ENCODE measurements at places on chromosomes 3 and 15. TPM values are rescaled to one million over a fixed set of nuclear protein-coding genes. Genes with fewer than 3 reads are reported as not detected.

- no peak overlapping the region for H3K4me3 ChIP-seq
- no peak overlapping the region for H3K27ac ChIP-seq
- H3K27me3 ChIP-seq, result peaks cover 4% of the 10 kb centered on the region
Measured at GRCh38 chr15:29403772-29404171, 134.2 kb upstream of the NSMCE3 start.

DNA sequence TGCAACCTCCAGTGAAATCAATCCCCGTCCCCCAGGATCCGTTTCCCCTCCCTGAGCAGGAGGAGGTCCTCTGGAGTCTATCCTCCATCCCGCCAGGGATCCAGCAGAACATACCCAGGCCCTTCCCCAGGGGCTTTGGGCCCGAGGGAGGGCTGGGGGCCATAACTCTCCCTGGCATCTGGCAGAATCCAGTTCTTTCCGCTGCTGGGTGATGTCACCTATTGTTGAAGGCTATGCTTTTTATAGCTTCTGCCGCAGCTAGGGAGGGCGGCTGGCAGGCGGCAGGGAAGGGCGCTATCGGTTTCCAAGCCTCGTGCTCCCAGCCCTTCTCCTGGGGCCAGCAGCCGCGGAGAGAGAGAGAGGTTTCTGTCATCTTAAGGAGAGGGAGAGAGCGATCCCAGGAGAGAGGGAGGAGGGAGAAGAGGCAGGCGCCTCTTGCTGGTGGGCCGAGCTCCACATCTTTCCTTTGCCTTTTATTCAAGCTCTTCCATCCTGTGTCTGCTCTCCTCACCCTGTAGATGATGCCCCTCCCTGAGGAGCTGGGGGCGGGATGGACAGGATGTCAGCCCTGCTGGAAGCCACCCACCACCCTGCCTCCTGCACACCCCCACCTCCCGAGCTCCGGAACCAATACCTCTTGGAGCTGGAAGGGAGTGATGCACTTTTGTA is 120.1 kb downstream of the ANP32A start:
- H3K4me1 ChIP-seq, result no peaks in the 10 kb centered on the region
- DNase-seq, result no peak
- peaks cover 5% of the 10 kb centered on the region for H3K27me3 ChIP-seq
- no peak overlapping the region for H3K27ac ChIP-seq
- H3K4me3 ChIP-seq, result no peak overlapping the region
- no peaks in the 10 kb centered on the region for H3K36me3 ChIP-seq

DNA sequence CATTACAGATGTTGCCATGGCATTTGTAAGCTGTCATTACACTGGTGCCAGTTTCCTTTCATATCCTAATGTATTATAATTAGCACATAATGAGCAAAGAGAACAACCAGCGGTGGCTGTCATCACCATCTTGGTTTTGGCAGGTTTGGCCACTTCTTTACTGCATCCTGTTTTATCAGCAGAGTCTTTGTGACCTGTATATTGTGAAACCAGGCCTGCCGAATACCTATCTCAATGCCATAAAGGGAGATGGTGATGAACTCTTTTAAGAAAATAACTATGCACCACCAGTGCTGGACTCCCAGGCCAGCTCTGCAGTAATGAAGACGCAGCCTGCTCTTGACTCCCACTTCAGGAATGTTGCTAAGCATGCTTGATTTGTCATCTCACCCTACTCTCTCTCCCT is 458.1 kb upstream of the NR2F2 start:
- no peak for DNase-seq
- H3K4me1 ChIP-seq, result peaks cover 52% of the 10 kb centered on the region
- H3K36me3 ChIP-seq, result peaks cover 28% of the 10 kb centered on the region
- no peak overlapping the region for H3K4me3 ChIP-seq

DNA sequence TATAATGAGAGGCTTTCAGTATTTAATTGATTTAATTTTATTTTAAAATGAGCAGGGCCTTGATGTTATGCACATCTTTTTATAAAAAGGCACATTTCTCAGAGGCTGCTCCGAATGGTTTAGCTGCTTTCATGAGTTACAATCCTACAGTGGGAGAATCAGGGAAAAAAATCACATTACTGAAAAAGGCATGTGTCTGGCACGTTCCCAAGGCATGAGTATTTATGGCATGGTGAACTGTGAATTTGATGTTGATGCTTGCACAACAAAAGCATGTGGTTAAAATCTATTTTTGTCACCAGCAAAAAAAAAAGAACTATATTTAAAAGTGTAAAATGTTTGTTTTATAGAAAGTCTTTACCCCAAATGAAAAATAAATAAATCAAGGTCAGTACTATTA is 485.2 kb upstream of the ROBO2 start:
- no peak for DNase-seq
- no peak overlapping the region for H3K4me3 ChIP-seq
- H3K4me1 ChIP-seq, result no peaks in the 10 kb centered on the region
- no peak overlapping the region for H3K27ac ChIP-seq
- no peaks in the 10 kb centered on the region for H3K27me3 ChIP-seq

GRCh38 chr3:19365471-19365870 is 217.2 kb downstream of the KCNH8 start:
- H3K4me1 ChIP-seq, result no peaks in the 10 kb centered on the region
- no peak overlapping the region for H3K4me3 ChIP-seq
- H3K36me3 ChIP-seq, result no peaks in the 10 kb centered on the region
- no peak for DNase-seq

DNA sequence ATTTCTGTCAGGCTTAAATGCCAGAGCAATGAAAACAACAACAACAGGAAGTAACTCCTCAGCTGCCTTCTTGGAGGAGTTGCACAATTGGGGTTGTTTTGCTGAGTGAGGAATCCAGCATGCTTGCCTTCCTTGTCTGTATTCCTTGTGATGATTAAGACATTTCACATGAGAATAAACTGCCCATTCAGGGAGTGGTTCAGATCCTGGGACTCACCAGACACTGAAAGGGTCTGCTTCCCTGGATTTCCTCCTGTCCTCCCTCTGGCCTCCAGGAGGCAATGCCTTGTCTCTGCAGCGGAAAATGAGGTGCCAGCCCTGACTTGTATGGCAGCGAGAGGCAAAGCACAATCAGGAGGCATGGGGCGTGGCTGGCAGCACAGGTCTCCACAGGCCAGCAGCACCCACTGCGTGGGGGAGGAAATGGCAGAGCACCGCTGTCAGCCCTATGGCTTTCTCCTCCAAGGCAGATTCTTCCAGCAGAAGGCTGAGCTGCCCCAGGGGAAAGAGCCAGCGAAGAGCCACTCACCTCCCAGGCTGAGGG is 41.5 kb downstream of the RBP2 start:
- H3K27me3 ChIP-seq, result no peaks in the 10 kb centered on the region
- no peaks in the 10 kb centered on the region for H3K4me1 ChIP-seq
- no peak overlapping the region for H3K4me3 ChIP-seq
- H3K36me3 ChIP-seq, result no peaks in the 10 kb centered on the region
- no peak overlapping the region for H3K27ac ChIP-seq
- no peak for DNase-seq

DNA sequence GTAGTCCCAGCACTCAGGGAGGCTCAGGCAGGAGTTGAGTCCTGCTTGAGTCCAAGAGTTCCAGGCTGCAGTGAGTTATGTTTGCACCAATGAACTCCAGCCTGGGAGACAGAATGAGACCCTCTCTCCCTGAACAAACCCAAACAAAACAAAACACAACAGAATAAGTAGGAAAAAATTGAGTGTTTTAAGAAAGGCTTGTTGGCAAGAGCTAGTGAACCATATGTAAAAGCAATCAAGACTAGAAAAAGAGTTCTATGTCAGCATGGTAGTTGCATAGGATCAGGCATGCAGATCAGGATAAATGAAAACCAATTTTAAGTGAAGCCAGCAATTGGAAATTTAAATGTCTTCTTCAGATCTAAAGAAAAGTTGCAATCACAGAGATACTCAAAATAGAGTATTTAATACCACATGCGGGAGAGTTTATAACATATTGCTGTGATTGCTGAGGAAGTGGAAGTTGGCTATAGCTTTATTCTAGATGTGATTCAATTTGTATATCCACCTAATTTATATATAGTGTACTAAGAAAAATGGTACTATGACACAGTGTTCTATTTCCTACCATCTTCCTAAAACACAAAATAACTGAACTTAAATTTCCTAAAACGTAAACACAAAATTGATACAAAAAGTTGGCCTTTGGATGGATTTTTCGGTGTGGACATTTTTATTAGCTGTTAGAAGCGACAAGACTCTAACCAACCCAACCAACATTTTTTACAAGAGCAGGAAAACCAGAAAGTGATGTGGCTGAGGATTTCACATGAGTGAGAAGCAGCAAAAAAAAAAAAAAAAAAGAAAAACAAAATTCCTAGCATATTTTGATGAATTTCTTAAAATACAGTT is 101.9 kb upstream of the ROBO1 start:
- H3K4me3 ChIP-seq, result no peak overlapping the region
- H3K27ac ChIP-seq, result no peak overlapping the region
- no peak for DNase-seq
- H3K27me3 ChIP-seq, result no peaks in the 10 kb centered on the region

DNA sequence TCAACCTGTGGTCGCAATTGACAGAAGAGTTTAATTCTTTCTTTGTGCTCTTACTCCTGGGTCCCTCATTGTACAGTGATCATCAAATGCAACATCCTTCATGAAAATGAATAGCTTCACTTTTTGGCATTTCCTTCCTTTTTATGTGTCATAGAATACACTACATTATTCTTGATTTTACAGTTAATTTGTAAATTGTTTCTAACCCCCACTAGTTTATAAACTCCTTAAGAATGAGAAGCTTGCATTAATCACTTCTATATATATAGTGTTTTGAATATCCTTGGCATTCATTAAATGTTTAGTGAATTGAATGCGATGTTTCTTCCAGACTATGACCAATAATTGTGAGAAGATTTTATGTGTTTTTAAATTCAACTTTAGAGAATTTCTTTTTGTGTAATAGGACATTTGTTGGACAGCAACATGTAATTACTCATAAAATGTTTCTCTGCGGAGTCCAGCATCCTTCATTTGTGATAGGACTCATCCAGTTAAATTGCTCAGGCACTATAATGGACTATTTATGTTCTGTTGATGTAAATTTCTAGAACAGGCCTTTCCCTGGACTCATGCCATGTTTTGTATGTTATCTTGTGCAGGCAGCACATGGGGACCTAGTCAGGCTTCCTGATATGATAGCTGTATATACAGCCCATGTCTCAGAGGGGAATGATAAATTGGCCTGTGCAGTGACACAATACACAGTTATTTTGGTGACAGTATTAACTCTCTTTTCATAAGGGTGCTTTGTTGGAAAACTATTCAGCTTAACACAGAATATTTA is 51.3 kb downstream of the MBNL1 start:
- no peaks in the 10 kb centered on the region for H3K27me3 ChIP-seq
- peaks cover 25% of the 10 kb centered on the region for H3K36me3 ChIP-seq
- H3K4me1 ChIP-seq, result peaks cover 56% of the 10 kb centered on the region
- H3K27ac ChIP-seq, result peak overlapping the region; percentile 36

DNA sequence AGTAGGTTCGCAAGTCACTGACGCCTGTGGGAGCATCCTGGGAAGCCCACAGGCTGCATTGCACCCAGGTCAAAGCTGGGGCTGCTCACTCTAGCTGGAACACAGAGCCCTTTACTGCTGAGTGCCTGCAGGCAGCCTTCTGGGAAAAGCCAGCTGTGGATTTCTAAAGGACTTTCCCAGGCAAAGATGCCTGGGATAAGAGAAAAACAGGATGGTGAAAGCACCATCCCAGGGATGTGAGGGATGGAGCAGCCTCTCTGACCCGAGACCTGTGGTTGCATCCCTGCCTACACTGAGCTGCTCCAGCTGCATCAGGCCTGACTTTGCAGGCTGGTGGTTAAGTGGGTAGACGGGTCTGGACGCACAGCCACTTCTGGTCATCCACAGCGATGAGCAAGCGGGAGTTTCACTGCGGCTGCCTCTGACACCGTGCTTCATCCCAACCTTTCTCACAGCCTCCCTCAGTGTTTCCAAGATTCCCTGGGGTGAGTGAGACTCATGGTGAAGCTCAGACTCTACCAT is 52.5 kb upstream of the AMOTL2 start:
- no peak overlapping the region for H3K27ac ChIP-seq
- H3K36me3 ChIP-seq, result no peaks in the 10 kb centered on the region
- DNase-seq, result no peak
- H3K4me1 ChIP-seq, result no peaks in the 10 kb centered on the region

- H3K4me3 ChIP-seq, result no peak overlapping the region
- no peak overlapping the region for H3K27ac ChIP-seq
- no peak for DNase-seq
- H3K4me1 ChIP-seq, result no peaks in the 10 kb centered on the region
- no peaks in the 10 kb centered on the region for H3K27me3 ChIP-seq
Measured at GRCh38 chr3:145739926-145740325, 421.1 kb downstream of the PLOD2 start.

DNA sequence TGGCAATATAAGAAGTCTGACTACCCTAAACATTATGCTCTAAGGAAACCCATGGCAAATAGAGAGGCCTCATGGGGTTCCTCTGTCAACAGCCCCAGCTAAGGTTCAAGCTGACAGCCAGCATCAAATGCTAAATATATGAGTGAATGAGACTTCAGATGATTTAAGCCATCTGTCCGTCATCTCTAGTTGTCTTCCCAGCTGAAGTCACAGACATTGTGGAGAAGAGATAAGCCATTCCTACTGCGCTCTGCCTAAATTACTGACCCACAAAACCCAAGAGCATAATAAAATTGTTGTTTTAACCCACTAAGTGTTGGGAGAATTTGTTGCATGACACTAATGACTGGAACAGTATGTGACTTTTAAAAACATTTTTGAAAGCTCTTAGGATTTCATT is 87.3 kb upstream of the IGSF10 start:
- no peaks in the 10 kb centered on the region for H3K4me1 ChIP-seq
- no peak overlapping the region for H3K4me3 ChIP-seq
- peaks cover 9% of the 10 kb centered on the region for H3K27me3 ChIP-seq
- H3K36me3 ChIP-seq, result no peaks in the 10 kb centered on the region

DNA sequence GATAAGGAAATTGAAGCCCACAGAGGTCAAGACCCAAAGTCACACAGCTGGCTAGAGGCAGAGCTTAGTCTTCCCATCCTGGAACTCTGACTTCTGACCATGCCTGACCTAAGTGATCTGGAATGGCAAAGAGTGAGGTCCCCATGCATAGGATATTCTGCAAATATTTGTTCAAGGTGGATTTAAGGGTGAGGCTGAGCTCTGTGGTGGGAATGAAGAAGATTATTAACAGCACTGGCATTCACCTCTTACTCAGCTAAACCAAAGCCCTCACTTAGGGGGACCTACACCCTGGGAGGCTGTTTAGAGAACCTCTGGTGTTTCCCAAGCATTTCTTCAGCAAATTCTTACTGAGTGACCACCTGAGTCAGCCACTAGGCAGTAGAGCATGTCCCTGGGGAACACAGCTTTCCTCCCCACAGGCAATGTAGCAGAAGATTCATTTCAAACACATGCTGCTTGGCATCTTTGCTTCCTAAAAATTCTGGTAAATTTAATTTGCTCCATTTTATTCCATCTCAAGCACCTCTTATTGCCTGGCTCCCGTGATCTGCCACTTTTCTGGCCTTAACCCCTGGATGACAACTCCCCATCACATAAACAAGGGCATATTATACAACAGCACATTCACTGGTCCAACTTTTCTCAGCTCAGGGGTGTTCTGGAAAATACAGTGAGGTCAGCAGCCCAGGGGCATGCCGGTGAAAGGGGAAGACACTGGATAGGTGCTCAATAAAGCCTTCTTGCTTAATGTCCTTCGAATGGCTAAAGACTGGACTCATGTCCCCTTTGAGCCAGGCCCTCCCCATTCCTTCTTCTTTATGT is 176.0 kb downstream of the ABHD5 start:
- DNase-seq, result no peak
- no peak overlapping the region for H3K27ac ChIP-seq
- H3K27me3 ChIP-seq, result peaks cover 18% of the 10 kb centered on the region
- H3K4me3 ChIP-seq, result no peak overlapping the region
- H3K36me3 ChIP-seq, result no peaks in the 10 kb centered on the region
- H3K4me1 ChIP-seq, result no peaks in the 10 kb centered on the region

The GOLGA8S gene
- 1.3 TPM for total RNA-seq

Measured in activated naive CD8-positive, alpha-beta T cell treated with anti-CD3 and anti-CD28 coated beads, Interleukin-2, amount 10 ng/mL, durations not matched to agents 7 days and 5 days (primary cell).